Stimulated activated CD4-positive, alpha-beta T cell treated with anti-CD3 and anti-CD28 coated beads, TNF-alpha, amount 100 ng/mL, for 4 hours (primary cell): ENCODE measurements at places on chromosomes 3 and 15.
A peak's percentile ranks its signal among the peaks of the same experiment; 100 is the strongest.

- DNase-seq = no peak
Measured at GRCh38 chr15:70048198-70048565, 49.5 kb downstream of the TLE3 start.

DNA sequence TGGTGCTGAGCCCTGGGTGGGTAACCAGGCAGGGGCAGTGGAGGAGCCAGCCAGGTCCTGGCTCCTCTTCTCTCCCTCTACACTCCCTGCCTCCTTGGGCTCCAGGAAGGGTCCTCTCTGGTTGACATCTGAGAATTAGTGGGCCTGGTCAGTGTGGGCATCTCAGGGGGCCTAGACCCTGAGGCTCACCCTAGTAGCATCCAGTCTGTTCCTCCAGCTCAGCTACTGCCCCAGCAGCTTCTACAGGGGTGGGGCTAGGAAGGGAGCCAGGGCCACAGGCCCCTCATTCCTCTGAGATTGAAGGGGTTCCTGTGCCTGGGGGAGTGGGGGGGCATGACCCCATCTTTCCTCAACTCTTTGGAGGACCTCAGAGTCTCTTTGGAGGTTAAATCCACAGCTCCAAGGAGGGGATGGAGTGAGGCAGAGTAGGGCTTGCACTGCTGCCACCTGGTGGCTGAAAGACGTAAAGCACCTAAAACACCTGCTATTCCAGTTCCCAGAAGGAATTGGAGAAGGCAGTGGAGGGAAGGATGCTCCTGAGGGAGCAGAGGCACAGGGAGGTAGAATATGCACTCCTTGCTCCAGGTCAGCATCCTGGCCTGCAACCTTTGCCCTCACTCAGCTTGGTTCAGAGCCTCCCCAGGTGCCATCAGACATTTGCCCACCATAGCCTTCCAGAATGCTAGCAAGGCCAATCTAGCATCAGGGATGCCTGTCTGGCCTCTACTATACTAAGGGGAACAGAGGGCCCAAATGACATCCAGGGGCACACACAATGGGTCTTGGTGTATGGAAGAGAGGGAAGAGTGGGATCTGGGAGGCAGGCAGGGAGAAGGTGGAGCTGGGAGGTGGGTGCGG lies 25.1 kb downstream of the C3orf18 start:
- DNase-seq = peak; percentile 28

DNA sequence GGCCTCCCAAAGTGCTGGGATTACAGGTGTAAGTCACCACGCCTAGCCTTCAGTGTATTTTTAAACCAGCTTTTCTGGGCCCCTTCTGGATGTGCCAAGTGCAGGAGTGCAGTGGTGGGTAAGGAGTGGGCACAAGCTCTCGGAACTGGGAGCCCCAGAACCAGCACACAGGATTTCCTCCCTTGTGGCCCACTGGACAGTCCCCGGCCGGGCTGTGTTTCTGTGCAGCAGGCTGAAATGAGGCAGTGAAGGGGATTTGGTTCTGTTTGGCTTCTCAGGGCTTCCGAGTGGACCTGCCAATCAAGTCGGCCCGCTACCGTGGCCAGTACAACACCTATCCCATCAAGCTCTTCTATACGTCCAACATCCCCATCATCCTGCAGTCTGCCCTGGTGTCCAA lies 14.4 kb downstream of the SEC61A1 start:
- no peak for DNase-seq

DNA sequence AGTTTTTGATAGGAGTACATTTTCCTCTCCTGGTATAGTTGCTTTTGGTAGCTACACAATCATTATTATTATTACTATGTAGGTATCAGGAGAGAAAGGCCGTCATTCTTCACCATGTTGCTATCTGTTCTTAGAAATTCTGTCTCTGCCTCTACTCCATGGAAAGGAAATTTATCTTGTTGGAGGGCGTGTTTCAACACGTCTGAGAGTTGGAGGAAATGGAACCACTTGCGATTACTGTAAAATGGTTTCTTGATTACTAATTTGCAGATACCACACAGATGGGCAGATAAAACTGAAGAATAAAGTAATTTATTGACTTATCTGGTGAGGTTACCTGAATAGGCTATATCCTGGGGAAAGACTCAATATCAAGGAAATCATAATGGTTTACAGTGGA lies 488.4 kb downstream of the NR2F2 start:
- DNase-seq = no peak

DNA sequence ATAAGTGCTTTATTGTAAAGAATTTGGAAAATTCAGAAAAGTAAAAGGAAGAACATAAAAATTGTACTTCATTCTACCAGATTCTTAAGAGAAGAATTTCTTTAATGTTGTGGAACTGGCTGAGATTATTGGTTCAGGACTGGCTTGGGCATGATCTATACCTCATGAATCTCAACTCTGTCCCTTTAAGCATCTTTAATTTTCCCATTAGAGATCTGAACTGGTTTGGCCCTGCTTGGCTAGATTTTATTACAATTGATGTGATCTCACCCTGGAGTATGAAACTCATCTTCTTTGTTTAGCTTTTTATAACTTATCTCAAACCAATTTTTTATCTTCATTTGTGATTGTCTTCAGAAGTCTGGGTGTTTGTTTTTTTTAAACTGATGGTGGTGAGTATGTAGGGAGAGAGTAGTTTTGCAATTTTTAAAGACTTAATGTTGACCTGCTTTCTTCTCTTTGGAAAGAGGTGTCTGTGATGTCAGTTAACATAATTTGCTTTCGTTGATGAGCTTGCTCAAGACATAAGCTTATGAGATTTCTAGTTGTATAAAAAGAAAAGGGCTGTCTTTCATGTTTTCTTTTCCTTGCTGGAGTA lies 61.9 kb downstream of the ZNF609 start:
- DNase-seq = no peak

DNA sequence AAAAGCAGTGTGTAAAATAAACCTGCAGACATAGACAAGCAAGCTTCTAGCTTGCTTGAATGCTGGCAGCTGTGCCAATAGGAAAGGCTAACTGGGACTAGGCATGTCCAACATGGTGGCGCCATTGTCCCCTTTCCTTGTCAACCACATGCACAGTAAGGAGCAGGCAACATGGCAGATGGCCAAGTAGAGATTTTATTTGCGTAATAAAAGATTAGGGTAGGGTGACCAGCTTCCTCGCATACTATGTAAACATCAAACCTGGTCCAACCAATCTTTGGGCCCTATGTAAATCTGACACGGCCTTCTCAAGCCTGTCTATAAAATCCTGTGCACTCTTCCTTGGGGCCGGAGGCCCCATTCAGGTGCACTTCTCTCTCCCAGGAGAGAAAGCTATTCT lies 575.4 kb upstream of the GOLIM4 start:
- DNase-seq = no peak

DNA sequence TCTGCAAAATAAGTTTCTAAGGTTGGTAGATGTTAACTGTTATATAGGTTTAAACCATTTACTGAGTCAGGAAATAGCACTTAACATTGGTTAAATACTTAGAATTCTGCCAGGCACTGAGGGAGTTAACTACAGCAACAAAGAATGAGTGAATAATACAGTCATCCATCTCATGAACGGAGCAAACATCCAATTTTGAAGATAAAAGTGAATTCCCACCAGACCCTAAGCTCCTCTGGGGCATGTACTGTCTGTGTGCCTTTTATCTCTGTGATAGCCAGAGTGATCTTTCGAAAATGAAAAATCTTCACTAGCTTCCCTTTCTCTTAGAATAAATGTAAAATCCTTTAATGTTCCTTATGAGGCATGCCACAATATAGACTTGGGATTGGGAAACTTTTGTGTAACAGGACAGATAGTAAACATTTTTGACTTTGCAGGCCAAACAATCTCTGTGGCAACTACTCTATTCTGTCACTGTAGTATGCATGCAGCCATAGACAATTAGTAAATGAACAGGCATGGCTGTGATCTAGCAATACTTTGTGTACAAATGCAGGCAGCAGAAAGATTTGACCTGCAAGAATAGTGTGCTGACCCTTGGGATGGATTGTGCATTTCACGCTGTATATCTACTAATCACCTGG lies 294.5 kb upstream of the LMCD1 start:
- DNase-seq = no peak

DNA sequence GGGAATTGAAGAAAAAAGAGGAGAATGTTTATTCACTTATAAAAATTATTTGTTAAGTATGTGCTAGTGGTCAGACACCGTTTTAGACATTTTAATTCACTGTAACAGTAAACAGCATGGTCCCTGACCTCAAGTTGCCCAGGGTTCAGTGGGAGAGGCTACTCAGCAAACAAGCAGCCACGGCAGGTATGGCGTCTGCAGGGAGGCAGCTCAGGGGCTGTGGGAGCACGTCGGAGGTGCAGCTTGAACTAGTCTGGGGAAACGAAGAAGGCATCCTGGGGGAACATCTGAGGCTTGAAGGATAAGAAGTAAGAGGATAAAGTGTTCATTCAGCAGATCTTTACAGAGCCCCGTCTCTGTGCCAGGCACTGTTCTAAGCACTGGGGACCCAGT lies 66.0 kb downstream of the CRTC3 start:
- DNase-seq = no peak

GRCh38 chr15:40845036-40845435 lies 1.2 kb downstream of the SPINT1 start:
- DNase-seq = no peak

GRCh38 chr3:178658694-178659325 lies 122.6 kb downstream of the KCNMB2 start:
- DNase-seq = no peak

DNA sequence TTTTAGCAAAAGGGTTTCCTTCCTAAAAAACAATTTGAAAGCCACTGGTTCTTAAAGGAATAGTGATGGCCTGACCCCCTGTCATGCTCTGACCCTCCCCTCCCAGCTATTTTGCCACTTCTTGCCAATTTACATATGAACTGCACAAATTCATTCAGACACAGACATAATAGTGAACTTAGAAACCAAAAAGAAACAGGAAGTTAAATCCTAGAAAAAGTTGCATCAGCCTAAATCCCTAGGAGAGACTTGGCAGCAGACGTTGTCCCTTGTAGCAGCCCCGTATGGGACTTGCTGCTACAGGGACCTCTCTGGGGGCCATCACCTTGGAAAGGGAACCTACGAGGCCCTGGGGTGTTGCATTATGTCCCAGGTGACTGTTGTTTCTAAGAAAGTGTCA lies 14.3 kb upstream of the PDE8A start:
- DNase-seq = no peak

- no peak for DNase-seq
Measured at GRCh38 chr15:45441686-45442085, 63.3 kb upstream of the GATM start.

DNA sequence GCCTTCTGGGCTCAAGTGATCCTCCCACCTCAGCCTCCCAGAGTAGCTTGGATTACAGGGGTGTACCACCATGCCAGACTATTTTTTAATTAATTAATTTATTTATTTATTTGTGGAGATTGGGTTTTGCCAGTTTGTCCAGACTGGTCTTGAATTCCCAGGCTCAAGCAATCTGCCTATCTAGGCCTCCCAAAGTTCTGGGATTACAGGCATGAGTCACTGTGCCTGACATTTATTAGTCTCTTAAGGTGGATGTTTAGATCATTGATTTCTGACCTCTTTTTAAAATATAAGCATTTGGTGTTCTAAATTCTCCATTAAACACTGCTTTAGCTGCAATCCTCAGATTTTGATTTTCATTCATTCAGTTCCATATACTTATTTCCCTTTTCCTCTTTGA lies 15.6 kb downstream of the FBXW12 start:
- no peak for DNase-seq

GRCh38 chr3:167146911-167147310 lies 233.2 kb downstream of the ZBBX start:
- DNase-seq = no peak

DNA sequence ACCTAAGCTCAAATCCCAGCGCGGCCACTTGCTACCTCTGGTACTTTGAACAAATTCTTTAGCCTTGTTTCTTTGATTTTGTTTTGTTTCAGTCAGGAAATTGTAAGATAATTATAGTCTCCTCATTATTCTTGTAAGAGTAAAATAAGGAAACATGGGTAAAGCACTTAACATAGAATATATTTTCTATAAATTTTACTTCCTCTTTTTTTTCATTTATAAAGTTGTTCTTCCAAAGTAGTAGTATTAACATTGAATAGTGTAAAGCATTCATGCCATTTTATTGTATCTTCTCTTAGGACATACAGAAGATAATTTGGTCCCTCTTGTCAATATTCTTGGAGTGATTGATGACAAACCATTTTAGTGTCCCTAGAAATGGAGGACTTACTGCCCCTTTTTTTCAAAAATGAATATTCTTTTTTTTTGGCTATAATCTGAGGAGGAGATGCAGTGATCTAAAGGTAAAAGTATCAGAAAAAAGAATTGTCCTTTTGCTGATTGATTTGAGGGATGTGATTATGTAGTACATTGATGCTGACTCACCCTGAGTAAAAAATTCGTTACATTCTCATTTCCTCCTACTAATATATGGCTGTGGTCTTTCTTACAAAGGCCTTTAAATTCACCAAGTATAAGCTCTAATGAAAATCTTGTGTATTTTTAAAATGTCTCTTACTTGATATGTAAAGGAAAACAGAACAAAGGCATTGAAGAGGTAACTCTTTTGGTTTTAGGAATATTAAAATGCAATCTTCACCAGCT lies 51.0 kb downstream of the ALCAM start:
- DNase-seq = no peak

GRCh38 chr15:90718232-90718631 lies 1.1 kb downstream of the BLM start:
- DNase-seq = no peak

DNA sequence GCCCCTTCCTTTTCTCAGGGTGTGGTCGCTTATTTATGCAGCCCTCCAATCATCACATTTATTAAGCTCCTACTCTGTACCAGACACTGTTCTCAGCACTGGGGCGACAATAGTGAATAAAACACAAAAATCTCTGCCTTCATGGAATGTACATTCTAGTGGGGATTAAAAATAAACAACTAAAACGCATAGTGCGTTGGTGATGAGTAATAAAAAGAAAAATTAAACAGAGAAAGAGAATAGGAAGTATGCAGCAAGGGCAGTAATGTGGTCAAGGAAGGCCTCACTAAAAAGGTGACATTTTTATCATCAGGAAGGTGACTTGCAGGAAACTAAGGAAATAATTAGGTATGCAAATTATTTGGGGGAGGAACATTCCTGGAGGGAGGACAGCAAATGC lies 5.1 kb downstream of the SLC51B start:
- no peak for DNase-seq
